ENCODE measurements at places on chromosomes 5 and 9.

GRCh38 chr9:107169796-107170195 lies 113.3 kb upstream of the RAD23B start:
- DNase-seq: no peak

DNA sequence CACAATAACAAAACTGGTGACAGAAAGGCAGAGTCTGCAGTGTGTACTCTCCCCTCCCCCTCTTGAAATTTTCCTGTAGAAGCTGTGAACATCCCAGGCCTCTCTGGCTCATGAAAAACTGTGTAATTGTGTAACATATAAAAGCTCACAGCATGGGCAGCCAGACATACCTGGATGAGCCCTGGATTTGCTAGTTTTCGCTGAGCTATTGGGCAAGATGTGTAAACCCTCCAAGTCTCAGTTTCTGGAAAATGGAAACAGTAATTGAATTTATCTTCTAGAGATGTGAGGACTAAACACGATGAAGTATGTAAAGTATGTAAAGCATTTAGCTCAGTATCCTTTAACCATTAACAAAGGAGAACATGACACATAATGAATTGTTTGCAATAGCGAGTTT lies 143.2 kb upstream of the ANKH start:
- no peak for DNase-seq

GRCh38 chr5:6383376-6383775 lies 5.0 kb upstream of the MED10 start:
- DNase-seq: no peak

- no peak for DNase-seq
Observed at GRCh38 chr5:169263591-169263990, 37.3 kb downstream of the SLIT3 start.

GRCh38 chr5:155768332-155768731 lies 558.6 kb upstream of the SGCD start:
- peak; percentile 24 for DNase-seq

DNA sequence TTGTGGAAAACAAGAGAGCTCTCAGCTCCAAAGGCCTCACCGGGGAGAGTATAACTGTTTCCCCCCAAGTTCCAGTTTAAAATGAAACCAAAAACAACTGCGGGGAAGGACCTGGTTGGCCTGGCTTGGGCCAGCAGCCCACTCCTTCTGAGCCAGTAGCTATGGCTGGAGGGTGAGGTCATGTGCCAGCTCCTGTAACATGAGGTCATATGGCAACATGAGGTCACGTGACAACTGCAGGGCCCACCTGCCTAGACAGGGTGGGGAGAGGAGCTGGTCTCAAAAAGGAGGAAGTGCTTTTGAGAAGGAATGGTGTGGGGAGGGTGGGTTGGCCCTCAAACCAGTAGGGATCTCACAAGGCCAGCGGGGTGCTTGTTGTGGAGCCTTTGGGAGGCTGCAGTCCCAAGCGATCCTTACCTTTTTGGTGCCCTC lies 29.3 kb upstream of the CRB2 start:
- no peak for DNase-seq

- DNase-seq: no peak
Observed at GRCh38 chr5:14202462-14202861, 59.3 kb downstream of the TRIO start.

- DNase-seq: no peak
Observed at GRCh38 chr5:77087484-77088261, 588 bp upstream of the ZBED3 start.

- no peak for DNase-seq
Observed at GRCh38 chr5:54820346-54821134, 164.9 kb downstream of the ESM1 start.

- no peak for DNase-seq
Observed at GRCh38 chr9:126752881-126753670, 51.8 kb upstream of the ZBTB43 start.

DNA sequence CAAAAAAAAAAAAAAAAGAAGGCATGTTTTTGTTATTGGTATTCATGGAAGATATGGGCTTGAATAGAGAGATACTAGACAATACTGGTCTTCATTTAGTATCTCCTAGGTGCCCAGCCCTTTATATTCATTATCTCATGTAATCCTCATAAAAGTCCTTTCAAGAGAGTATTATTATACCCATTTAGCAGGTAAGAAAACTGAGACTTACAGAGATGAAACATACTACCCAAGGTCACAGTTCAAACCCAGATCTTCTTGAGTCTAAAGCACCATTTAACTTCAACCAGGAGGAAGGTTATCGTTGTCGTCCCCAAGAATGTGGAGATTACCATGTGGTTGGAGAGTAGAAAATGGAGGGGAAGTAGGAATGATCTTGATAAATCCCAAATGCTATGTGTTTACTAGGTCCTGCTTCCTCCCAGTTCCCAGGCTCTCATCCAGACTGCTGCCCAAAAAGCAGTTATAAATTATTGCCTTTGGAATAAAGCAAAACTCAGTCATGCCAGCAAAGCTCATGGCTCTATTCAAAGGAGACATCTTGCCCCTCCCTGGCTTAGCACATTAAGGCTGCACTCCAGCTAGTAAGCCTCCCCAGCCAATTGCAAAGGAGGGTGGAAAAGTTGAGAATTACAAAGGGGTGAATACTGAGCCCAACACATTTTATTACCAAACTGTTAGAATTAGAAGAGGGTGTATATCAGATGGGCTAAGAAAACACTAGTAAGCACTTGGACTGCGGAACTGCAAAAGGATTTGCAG lies 163.9 kb downstream of the PIK3R1 start:
- DNase-seq: no peak

- DNase-seq: no peak
Observed at GRCh38 chr5:95884511-95884910, 62.0 kb upstream of the GLRX start.

DNA sequence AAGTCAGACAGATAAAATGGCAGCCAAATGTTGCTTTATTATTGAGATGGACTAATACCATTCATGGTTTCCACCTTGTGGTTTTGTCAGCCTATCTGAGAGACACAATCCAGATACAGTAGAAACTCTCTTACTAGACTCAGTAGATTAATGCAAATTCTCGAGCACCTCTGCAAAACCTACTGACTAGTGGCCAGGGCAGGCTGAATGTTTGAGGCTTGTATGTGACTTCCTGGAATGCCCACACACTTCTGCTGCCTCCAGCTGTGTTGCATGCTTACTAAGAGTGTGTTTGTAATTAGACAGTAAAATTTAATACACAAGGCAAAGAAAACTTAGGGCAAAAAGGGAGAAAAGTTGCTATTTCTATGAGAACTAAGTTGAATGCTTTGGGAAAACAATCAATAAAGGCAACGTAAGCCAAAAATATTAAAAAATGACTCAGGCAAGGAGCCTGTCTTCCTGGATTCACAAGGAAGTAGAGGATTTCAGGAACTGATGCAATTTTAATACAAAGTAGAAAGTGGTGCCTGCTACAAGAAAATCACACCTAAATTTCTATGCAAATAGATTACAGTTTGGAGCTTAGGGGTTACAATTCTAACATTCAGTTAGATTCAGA lies 30.2 kb upstream of the CCNG1 start:
- no peak for DNase-seq

GRCh38 chr9:136544964-136545691 lies 720 bp downstream of the NOTCH1 start:
- peak; percentile 68 for DNase-seq

GRCh38 chr5:80192507-80193241 lies 63.2 kb downstream of the SERINC5 start:
- DNase-seq: peak; percentile 29

- no peak for DNase-seq
Observed at GRCh38 chr5:134072471-134073210, 41.8 kb upstream of the TCF7 start.

DNA sequence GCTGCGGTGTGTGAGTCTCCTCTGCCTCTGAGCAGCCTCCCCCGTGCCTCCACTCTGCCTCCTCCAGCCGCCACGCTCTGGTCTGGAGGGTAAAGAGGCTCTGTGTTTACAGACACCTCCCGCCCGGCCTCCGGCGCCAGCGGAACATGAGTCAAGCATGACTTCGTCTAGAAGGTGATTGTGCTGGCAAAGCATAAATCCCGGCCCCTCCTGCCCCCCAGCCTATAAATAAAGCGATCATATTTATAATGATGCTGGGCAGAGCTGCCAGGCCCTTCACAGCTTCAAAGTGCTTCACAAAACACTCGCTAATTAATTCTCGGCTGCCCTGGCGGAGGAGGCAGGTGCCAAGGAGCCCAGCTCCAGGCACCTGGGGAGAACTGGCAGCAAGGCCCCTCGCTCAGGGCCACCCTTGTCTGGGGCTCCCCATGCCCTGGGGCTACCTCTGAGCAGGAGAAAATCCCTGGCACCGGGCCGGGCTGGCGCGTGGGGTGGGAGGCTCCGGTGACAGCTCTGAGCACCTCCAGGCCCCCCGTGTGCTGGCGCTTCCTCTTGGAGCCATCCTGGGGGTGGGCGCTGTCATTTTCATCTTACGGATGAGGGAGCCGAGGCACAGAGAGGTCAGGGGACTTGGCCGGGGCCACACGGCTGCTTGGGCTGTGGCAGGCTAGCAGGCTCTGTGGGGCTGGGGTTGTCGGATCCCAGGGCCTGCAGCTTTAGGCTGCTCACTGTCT lies 87.8 kb downstream of the RXRA start:
- DNase-seq: no peak

DNA sequence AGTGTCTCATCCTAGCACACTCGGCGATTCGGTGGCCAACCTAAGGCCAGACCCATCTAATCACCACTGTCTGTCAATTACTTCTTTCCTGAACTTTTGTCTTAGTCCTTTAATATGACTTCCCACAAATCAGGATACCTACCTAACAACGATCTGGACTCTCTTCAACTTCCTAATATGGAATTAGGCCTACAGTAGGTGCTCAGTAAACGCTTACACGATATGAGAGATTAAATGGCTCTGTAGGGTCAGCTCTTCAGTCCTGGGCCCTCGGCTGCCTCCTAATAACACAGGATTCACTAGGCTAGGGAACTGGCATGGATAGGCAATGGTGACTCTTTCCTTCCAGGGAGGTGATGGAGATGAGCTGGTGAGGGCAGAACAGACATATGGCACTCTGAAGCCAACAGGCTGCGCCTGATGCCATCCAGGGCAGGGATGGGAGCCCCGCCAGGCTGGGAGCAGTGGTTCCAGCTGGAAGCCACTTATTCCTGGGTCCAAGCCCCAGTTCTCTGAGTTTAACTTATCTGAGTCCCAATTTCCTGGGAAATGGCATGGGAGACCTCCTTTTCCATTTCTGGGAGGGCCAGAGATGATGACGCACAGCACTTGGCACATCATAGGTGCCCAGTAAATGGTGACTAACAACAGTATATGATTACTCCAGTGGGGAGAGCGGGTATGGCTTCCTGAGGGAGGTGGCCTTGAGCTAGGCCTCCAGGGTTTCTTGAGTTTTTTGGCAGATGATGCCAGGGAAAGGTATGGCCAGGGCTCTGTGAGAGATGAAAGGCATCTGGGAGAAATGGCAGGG lies 7.3 kb downstream of the PDGFRB start:
- no peak for DNase-seq

DNA sequence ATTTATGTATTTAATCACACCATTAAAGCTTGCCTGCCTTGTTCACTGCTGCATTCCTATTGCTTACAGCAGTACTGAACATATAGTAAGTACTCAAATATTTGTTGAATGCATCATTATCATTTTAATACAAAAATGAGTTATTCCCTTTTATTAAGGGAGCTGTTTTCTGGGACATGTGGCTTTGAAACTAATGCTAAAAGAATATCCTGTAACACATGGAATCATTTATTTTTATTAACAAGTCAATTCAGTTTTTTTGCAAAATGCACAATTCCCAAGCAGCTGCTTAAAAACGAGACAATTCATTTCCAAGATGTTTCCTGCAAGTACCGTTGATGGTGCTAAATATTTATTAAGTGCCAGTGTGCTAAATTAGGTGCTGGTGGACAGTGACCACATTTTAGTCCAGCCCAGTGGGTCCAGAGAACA lies 148.3 kb upstream of the NR3C1 start:
- no peak for DNase-seq

GRCh38 chr9:78238046-78239038 lies 2.5 kb downstream of the CEP78 start:
- peak; percentile 40 for DNase-seq

- DNase-seq: no peak
Observed at GRCh38 chr9:98168153-98168780, 24.2 kb downstream of the CORO2A start.

DNA sequence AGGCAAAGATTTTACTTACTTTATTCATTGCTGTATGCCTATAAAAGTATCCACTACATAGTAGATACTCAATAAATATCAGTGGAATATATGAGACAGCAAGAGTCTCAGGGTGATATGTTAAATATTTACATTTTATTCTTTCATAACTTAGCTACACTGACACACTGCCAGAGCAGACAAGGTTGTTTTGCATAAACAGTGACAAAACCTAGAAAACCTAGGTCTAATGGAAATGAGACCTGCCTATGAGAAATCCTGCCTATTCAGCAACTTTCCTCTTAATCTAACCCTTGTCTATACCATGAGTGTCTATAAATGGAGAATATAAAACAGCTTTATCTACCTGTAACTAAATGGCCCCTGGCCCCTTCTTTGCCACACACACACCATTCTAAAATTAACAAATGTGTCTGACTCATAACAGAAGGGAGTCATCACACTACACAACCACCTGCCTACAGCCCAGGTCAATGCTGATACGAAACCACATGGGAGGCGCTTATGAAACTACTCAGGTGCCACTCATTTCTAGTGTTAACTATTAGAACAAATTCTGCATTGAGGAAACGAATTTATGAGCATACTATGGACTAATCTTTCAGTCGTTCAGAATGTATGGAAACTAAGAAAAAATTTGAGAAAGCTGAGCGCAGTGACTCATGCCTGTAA lies 60.3 kb downstream of the UBAP2 start:
- DNase-seq: peak; percentile 19

GRCh38 chr5:41270423-41271251 lies 57.3 kb upstream of the C6 start:
- DNase-seq: no peak

DNA sequence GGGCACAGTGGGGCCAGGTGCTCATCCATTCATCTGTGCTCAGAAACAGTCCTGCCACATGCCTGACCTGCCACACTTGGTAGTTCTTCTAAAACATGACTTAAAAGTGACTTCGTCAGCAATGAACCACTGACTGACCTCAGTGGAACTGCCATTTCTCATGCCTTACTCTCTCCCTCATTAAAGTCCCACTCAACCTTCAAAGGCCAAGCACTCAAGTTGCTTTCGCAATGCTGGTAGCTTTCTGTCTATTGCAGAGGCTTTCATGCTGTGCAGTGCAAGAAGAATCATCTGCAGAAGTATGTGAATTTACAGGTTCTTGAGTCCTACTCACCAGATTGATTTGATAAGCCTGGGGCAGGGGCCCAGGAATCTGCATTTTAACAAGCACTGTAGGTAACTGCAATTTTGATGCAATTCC lies 23.9 kb downstream of the B4GALT1 start:
- DNase-seq: no peak

- DNase-seq: peak; percentile 22
Observed at GRCh38 chr5:94700592-94700991, 82.1 kb downstream of the SLF1 start.

DNA sequence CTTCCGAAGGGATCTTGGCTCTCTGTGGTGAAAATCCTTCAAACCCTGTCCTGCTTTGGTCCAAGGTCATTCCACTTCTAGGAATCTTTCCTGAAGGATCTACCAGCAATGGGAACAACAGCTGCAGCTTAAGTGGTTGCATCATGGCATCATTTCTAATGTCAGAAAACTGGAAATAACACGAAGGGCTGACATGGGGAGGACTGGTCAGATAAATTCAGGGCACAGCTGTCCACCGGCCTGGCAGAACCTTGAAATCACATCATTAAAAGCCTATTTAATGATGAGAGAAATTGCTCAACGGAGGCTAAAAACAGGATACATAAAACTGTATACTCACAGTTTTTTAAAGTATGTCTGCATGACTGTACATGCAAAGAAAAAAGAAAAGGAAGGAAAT lies 28.3 kb downstream of the OLFML2A start:
- no peak for DNase-seq

GRCh38 chr5:56648460-56649034 lies 166.8 kb upstream of the MAP3K1 start:
- no peak for DNase-seq
